Stimulated activated CD8-positive, alpha-beta memory T cell treated with anti-CD3 and anti-CD28 coated beads, Interleukin-7, amount 100 ng/mL, for 1 hour (primary cell): ENCODE measurements at places on chromosomes 2 and 18.

- no peak for DNase-seq
Measured at GRCh38 chr2:74502720-74503505, 3.5 kb upstream of the LBX2 start.

GRCh38 chr2:147681093-147681492 lies 163.7 kb upstream of the ACVR2A start:
- no peak for DNase-seq

DNA sequence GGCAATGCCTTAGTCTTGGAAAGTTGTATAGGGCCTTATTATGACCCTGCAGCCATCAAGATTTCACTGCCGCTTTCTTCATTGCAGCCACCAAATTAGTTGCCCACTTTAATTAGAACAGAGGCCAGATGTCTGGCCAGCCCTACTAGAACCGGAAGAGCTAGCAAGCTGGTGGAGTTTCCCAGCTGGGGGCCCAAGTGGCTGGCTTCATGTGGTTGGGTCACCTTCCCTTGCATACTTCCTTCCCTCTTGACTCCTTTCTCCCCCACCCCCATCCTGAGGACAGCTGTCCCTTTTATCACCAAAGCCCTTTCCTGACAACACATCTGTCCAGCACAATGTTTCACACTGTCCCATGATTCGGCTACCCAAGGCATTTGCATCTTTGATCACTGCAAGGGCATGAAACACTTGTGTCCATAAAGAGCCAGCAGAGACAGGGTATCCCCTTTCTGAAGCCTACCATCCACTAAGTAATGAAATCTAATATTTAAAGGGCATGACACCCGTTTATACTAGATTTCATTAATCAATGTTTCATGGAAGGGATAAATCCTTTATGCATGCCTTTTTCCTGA lies 187.2 kb downstream of the BCL11A start:
- DNase-seq: no peak

DNA sequence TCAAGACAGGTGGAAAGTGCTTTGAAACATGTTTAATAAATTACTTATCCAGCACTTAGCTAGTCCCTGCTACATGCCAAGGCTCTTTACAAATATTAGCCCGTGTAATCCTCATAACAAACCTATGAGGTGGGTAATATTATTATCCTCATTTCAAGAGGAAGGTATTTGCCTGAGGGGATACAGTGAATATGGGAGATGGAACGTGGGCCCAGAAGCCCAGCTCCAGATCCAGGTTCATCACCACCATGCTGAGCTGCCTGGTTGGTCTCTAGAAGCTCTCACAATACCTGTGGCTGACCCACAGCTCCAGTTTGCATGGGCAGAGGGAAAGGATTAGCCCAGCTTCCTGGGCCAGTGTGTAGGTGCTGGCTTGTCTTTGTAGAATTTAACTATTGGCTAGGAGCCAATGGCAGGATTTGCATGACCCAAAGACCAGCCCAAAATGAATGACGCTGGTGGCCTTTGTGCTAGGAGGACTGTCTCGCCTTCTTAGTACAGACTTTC lies 61.6 kb upstream of the ATP8B1 start:
- DNase-seq: no peak

DNA sequence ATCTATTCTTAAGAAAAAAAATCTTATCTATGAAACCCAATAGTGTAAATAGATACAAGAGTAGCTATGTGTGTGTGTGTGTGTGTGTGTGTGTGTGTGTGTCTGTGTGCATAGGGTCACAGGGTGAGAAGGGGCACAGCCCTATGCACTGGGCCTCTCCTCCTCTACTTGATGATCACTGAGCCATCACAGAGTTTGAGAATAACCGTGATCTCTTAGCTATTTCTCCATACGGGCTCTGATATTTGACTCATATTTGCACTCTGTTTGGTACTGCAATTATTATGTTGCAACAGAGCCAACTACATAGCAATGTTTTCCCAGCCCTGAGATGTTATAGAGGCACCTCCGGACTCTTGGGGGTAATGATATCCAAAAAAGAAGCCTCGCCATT lies 28.8 kb upstream of the SLC40A1 start:
- DNase-seq: no peak

GRCh38 chr2:143142598-143142997 lies 13.4 kb downstream of the ARHGAP15 start:
- no peak for DNase-seq

DNA sequence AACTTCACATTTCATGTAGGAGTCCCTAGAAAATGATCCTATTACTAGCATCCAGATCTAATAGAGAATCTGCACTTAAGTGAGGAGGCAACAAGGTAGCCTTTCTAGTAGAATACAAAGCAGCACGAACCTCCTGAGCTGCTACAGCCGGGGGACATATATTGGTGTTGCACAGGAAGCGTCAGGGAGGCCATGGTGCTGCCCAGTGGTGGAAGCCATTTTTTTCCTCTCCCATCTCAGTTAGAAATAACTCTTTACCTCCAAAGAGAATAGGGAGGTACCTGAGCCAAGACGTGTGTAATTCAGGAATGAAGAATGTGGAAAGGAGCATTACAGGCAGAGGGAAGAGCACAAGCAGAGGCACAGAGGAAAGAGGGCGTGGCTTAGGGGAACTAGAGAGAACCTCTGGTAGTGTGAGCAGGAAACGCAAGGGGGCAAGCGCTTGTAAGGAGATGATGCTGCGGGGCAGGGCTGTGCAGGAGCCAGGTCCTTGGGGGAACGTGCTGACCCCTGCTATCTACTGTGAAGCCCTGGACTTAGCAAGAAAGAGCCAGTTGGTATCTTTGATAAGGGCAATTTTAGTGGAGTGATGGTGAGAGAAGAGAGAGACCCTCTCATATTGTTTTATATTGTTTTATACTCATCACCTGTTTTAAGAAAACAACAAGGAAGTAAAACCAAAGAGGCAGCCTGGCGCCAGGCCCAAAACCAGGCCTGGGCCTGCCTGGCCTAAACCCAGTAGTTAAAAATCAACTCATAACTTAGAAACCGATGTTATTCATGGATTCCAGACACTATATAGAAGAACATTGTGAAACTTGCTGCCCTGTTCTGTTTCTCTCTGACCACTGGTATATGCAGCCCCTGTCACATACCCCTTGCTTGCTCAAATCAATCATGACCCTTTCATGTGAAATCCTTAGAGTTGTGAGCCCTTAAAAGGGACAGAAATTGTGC lies 50.0 kb upstream of the TTC39C start:
- DNase-seq: no peak

DNA sequence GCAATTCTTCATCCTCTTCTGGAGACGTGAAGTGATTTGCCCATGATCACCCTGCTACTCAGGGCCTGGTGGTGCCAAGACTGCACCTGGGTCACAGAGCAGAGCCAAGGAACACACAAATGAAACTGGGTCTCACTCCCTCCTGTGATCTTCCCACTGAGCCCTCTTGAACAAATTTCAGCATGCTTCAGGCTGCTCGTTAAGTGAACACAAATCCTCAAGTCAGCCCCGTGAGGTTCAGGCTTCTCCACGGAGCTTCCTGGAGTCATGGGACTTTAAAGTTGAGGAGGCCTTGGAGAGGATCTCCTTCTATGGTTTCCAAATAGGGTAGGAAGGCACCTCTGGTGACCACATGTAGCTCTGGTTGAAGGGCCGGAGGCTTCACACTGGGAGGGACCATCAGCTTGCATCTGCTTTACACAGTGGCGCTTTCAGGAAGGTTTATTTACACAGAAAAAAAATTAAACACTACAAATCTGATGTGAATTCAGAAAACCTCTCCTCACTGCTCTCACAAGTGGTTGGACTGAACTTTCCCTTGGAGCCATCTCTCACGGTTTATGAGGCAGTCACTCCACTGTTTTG lies 255.4 kb downstream of the LOXHD1 start:
- no peak for DNase-seq
